ENCODE measurements at places on chromosomes 12 and 14.

DNA sequence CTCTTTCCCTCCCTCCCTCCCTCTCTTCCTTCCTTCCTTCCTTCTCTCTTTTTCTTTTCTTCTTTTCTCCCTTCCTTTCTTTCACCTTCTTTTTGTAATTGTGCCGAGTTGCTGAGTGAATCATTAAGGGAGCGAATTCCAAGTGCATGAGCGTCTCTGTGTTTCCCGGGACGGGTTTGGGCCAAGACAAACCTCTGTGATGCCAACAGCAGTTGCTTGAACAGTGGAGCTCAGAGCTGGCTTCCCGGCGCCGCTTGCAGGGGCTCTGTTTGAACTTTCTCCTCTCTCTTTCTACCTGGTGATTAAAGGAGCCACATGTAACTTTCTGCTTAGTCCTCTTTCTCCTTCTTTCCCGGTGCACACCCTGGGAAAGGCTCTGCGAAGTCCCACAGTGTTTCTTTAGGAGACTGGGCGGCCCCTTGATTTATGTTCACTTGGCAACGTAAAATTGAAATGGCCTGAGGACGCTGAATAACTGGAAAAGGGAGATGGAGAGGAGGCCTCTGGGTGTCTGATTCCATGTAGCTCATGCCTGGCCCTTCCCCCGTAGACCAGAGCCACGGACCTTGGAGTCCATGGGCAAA, 33.7 kb upstream of the MAP1LC3B2 start:
- DNase-seq = no peak

DNA sequence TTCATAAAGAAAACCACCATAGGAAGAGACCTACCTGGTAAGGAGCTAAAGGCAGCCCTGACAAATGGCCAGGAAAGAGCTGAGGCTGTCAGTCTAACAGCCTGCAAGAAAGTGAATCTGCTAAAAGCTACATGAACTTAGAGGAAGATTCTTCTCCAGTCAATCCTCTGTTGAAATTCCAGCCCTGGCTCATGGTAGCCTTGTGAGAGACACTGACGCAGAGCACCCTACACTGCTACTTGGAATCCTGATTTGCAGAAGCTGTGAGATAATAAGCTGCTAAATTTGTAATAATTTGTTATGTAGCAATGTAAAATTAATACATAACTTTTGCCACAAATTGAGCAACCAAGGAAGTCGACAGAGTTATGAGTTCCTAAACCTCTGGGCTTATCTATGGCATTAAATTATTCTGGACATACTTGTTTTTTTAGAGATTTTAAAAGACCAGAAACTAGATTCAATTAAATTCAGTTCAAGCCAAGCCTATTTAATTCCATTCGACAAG, 257.0 kb downstream of the ETNK1 start:
- no peak for DNase-seq

DNA sequence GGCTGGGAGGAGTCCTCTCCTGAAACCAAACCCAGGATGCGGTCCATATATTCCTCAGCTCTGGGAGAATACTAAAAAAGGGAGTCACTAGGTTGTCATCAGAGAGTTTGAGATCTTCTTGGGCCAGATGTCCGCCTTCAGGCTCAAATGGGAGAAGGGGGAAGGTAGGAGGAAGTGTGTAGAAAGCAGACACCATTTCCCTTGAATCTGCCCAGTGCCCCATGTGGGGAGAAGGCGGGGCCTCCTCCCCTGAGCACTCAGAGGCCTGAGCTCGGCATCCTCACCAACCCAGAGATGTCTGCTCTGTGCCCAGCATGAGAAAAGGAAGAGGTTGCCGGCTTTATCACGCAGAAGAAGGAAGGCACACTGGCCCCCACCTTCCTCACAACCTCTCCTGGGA, 37.3 kb downstream of the LTBP2 start:
- DNase-seq = no peak

DNA sequence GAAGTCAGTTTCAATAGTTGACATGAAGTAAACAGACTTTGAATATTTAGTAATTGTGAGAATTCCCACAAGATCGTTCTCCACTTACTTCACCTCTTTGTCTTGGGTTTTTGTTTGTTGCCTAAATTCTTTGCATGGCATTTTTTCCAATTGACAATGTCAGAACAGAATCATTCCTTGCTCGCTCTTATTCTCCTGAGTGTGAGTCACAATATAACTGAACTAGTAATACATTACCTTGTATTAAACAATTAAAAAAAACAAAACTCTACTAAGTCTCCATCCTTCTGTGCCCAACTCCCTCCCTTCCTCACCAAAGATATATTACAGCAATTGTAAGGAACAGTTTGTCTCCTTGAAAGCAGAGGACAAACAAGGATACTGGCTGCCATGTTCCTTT, 638.8 kb upstream of the NOVA1 start:
- no peak for DNase-seq

DNA sequence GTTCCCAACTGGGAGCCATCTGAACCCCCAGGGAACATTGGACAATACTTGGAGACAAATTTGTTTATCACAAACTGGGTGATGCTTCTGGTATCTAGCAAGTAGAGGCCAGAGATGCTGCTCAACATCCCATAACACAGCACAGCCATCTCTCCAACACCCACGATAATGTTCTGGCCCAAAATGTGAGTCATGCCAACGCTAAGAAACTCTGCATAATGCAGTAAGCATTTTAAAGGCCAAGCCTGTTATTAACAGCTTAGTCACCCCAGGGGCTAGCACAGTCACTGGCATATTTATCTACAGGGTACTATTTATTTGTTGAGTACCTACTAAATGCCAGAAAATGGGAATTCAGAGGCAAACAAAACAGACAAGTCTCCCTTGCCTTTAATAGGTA, 873.1 kb upstream of the TMEM132C start:
- no peak for DNase-seq

DNA sequence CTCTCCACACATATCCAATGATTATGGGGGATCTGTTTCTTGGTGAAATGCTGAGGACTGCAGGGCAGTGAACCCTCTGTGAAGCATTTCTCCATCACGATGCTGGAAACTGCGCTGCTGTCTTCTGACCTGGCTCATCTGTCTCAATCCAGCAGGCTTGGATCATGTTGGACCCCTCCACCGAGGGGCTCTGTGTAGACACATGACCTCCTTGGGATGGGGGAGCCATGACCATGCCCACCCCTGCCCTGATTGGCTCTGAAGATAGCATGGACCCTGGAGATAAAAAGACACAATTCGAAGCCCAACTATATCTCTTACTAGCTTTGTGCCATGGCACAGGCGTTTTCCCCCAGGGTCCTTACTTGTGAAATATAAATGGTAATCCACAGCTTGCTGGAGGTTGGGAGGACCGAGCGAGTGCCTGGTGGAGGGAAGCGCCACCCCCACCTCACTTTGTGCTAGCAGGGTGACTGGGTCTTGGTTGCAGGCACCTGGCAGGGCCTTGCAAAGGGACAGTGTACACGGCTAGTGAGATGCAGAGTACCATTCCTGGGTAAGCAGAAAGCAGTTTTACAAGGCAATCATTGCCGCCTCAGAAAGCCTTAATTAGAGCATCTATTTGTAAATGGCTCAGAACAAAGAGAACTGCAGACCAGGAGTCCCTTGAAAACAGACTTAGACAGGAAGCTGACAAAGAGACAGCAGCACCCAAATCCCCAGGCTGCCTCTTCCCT, 2.4 kb upstream of the KRT83 start:
- DNase-seq = no peak

GRCh38 chr12:66066137-66066928, 64.2 kb downstream of the LLPH start:
- no peak for DNase-seq

DNA sequence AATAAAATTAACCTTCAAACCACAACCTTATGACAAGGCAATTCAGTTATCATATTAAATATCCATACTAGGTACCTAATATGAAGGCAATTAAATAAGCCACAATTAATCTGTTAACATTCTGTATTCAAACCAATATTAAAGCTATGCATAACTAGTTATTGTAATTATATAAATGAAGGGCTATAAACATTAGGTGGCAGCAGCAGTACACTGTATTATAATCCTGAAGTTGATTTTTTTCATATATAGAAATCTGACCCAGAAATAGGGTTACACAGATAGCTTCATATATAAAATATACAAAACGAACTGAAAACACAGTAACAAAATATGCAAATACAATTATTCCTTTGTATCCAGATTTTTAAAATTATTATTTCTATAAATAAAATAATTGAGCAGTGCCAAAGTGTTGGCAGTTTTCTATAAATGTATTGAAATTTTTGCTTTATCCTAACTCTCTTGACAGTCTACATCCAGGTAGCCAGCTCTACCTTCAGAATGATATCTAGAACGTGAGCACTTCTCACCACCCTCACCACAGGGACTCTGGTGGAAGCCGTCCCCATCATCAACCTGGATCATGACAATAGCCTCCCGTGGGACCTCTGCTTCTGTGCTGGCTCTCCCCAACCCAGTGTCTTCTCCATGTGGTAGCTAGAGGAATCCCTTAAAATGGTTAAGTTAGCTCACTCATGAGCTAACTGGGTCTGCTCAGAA, 136.2 kb downstream of the MED13L start:
- no peak for DNase-seq

GRCh38 chr14:70139384-70139783, 49.4 kb downstream of the SLC8A3 start:
- DNase-seq = no peak

- no peak for DNase-seq
Observed at GRCh38 chr12:74129702-74130101, 407.9 kb upstream of the ATXN7L3B start.

DNA sequence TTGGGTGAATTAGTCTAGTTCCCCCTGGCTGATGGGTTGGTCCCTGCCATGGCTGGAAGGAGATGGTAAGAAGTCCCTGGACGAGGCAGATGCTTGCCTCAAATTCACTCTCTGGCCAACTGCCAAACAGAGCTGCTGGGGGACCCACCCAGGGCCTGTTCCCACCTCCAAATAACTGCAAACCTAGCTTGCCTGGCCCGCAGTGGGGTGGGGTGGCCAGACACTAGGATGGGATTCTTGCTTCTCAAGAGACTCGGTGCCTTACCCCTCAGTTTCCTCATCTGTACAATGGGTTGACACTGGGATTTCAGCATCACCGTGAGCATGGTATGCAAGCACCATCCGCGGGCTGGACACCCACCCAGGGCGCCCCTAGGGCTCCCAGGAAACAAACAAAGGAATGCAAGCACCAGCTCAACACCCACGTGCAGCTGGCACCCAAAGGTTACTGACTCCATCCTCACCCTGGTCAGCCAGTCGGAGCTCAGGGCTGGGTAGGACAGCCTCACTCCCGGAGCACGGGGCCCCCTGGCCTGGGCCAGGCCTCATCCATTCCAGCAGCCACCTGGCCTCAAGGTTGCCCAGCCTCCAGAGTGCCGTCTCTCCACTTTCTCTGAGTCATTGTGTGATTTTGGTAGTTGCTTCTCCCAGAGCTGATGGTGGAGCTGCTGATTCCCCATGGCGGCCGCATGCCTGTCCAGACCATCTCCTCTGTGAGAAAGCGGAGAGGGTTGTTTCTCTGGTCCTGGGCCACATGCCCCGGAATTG, 205.2 kb upstream of the RTL1 start:
- DNase-seq = no peak

- DNase-seq = no peak
Observed at GRCh38 chr14:48568688-48569087, 893.3 kb upstream of the MDGA2 start.

DNA sequence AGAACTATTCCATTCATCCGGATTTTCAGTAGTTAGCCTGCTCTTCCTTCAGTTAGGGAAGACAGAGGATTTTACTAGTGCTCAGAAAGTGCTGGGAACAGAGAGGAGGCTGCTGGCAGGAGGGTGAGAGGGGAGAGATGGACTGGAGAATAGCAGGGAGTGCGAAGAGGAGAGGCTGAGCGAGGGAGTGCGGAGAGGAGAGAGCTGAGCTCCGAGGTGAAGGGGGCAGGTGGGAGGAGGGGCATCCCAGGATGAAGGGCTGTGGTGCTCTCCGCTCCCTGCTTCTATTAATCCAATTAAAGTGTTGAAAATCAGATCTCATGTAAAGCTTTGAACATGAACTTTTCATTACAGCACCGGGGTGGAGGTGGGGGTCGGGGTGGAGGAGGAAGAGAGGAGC, 20.4 kb upstream of the SMOC1 start:
- DNase-seq = no peak

DNA sequence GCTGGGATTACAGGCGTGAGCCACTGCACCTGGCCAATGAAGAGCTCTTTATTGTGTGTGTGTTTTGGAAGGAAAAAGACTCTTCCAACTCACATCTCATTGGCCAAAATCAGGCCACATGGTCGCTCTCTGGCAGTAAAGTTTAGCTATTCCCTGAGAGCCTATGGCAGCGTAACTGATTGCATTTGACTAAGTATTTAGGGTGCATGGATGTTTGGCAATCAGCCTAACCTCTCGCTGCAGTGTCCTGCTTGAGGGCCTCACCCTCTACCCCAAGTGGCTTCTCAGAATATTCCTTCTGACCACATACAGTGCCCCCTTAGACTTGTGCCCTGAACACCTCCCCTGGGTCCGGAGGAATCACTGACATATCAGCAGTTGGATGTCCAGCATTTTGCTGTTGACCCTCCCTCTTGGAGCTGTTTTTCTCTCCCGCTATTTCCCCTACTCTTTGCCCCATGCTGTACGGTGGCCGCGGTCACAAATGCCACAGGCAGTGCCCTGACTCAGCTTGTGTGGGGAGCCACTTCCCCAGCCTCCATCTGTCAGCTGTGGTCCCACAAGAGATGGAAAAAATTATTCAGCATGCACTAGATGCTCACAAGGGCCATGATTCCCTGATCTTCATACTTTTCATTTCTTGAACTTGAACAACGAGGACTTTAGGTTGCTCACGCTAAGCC, 9.5 kb downstream of the PHETA1 start:
- peak; percentile 61 for DNase-seq

GRCh38 chr14:64465191-64465822, at the start of gene AKAP5:
AKAP5 (plus strand) TSS chr14:64465499; CDS start chr14:64468395, 2,896 bp downstream.
- peak; percentile 20 for DNase-seq

DNA sequence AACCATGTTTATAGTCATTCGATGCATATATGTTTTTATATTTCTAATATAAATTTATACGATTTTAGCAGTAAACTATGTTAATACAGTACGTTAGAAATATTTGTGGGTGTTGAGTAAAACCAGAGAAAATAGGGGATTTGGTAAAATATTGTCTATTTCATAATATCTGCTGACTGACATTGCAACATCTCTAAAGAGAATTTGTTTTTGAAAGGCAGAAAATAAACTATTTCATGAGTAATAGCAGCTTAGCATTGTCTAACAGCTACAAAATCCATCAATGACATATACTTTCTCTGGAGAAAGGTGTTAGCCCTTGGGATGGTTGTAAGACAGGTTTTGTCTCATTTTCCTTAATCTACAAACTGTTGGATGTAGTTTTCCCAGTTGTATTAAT, 144.9 kb downstream of the PDE3A start:
- no peak for DNase-seq

DNA sequence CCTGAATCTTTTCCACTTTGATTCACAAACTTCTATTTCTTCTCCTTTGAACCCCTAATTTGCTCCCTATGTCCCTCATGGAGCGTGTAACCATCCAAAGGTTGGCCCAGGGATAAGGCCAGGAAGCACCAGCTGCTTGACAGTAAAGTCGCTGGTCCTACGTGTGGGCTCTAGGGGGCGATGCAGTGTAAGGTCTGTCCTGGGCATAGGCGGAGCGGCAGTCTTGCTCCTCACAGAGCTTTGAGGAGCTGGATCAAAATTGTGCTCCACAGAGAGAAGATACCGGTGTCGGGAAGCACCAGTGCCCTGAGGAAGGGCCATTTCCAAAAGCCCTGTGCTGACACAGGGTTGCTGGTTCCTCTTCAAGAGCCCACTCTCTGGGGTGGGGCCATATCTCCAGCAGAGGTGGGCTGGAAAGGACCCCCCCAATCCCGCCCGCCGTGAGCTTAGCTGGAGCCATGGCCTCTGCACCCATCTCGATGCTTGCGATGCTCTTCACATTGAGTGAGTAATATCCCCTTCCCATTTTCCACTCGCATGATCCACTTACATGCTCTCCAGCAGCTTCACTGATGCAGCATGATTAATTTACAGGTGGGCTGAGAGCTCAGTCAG, 49.9 kb upstream of the OR4E1 start:
- DNase-seq = peak; percentile 12
